ENCODE measurements at places on chromosomes 13 and 19.

DNA sequence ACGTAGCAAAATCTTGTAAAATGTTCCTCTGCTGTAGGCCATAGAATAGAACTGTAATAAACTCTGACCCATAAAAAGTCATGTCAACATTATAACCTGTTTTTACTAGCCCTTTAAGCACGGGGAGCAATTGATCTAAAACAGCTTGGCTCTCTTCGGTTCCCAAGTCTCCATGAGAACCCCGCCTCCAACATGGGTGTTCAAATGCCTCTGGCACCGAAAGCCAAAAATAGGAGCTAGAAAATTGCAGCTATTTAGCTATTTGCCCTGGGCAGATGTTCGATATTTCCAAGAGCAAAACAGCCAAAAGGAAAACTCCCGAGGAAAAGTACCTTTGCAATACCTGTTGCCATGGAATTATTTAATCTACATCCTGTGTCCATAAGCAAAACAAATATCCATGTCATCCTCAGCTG lies 563.1 kb downstream of the EFNB2 start:
- DNase-seq = no peak

- DNase-seq = no peak
These were observed 18.5 kb downstream of the TNFRSF19 start for GRCh38 chr13:23588666-23589065.

DNA sequence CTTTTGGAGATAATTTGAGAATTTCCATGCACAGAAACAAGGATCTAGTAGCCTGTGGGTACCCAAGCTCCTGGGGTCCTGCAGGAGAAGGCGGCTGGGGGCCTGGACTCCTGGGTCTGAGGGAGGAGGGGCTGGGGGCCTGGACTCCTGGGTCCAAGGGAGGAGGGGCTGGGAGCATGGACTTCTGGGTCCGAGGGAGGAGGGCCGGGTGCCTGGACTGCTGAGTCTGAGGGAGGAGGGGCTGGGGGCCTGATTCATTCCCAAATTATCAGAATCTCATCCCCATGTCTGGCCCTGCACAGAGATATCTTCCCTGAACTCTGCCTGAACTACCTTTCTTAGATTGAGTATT lies 520 bp upstream of the RDH13 start:
- no peak for DNase-seq

GRCh38 chr19:33247441-33247819 lies 21.8 kb upstream of the SLC7A10 start:
- DNase-seq = no peak

DNA sequence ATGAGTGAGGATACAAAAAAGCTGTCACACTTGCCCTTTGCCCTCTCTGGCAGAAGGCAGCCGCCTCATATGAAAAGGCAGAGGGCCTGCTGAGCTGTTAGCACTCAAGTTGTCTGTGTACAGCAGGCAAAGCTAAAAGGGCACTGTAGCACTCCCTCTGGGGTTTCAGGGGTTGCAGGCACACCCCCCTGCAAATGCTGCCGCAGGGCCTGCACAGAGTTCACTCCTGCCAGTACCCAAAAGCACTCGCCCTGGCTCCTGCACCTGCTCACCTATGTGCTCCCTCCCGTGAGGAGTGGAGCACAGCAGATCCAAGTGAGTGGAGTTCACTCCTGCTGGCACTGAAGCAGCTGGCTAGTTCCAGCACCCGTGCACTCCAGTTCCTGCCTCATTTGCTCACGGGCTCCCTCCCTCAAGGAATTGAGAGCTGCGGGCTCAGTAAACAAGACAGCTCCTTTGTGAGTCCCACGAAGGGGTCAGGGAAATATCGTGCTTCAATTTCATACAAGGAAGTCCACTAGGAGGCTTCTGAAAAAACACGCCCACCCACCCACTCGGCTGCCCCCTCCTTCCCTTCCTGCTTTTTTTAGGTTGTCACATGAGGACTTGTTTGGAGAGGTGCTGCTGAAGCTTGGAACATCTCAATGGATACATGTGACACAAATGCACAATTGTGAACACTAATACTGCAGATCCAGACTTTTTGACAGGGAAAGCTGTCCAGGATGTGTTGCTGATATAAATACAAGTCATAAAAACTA lies 9.9 kb upstream of the RCBTB2 start:
- no peak for DNase-seq

DNA sequence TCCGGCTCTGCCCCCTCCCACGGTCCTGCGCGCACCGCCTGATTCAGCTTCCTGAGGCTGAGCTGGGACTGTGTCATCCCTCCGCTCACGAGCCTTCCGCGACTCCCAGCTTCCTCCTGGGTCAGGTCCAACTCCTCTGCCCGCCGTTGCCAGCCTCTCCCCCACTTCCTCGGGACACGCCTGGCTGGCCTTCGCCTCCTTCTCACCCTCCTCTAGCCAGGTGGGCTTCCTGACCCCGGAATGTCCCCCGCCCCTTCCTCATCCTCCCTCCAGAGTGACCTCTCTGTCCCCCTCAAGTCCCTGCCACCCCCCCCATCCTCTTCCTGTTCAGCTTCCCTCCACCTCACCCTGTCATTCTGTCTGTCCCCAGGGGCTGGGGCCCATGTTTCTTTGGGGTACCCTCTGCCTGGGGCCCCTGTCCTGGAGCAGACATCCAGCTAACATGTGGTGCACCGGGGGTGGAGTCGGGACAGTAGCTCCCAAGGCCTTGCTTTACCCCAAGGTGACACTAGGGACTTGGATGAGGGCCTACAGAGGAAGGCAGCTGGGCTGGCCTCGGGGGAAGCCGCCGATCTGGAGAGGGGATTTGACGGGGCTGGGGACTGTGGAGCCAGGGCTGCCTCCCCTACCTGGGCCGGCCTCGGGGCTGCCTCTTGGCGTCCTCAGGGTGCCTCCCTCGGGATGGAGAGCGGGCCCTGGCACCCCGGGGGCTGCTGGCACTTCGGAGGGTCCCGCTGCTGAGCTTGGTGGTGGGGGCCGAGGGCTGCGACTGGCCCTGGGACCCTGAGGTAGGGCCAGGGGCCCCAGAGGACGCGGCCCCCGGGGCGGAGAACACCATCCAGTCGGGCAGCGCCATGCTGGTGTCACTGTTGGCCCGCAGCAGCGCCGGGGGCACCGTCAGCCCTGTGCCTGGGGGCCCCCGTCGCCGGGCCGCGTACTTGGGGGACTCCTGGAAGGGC lies 16.5 kb downstream of the SHANK1 start:
- no peak for DNase-seq

DNA sequence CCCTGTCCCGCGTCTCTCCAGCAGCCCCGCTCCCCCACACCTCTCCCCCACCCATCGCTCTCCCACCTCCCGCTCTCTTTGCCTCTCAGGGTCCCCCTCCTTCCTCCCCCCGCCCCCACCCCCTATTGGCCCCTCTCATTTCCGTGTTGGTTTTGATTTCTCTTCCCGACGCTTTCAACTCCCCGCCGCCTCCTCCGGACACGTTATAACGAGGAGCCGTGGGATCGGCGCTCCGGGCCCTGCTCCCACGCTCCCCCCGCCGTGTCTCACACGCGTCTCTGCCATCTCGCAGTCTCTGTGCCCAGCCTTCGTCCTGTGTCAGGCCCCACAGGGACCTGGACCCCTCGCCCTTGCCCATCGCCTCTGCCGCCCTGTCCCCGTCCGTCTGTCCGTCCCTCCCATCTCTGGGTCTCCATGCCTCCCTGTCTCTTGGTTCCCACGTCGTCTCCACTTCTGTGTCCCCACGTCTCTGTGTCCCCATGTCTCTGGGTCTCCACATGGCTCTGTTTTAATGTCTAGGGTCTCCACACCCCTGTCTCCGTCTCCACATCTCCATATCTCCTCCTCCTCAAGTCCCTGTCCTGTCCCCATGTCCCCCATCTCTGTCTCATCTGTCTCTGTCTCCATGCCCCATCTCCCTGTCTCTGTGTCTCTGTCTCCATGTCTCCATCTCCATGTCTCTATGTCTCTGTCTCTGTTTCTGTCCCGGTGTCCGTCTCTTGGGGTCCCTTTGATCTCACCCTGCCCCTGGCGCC lies 13.1 kb downstream of the ERFL start:
- DNase-seq = no peak

DNA sequence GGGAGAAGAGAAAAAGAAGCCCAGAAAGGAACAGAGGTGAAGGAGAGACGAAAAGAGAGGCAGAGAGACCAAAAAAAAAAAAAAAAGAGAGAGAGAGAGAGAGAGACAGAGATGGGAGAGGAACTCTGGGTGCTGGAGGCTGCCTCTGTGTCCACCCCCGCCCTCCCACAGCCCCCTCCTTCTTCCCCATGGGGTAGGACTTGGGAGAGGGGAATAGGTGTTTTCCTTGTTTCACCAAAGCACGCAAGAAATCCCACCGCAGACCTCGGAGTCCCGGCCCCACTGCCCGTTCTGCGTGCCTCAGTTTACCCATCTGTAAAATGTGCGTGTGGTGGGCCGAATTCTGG lies 4.9 kb downstream of the ONECUT3 start:
- DNase-seq = no peak

DNA sequence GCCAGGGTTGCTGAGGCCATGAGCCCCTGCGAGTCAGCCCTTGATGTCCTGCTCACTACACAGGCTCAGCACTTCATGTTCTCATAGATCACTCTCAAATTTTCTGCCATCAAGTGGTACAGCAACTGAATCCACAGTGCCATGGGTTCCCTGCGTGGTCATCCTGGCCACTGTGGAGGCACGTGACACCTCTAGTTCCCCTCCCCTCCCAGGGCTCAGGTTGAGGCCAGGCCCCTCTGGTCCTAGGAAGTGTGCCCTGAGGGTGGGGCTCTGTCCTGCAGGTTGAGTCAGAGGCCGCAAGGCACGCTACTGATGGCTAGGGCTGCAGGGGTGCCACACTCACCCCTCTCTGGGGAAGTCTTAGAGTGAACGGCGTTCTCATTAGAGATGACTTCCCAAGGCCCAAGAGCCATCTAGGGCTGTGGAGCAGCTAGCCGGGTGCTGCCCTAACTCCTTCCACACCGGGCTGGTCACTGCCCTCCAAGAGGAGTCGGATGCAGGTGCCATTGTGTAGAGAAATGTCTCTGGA lies 39.8 kb upstream of the TPM4 start:
- no peak for DNase-seq

- DNase-seq = no peak
These were observed 1338.1 kb upstream of the SLC10A2 start for GRCh38 chr13:104404325-104404724.

- peak; percentile 29 for DNase-seq
These were observed 40.5 kb downstream of the MAU2 start for GRCh38 chr19:19361075-19361594.

GRCh38 chr13:110349239-110349638 lies 42.2 kb downstream of the COL4A2 start:
- no peak for DNase-seq

DNA sequence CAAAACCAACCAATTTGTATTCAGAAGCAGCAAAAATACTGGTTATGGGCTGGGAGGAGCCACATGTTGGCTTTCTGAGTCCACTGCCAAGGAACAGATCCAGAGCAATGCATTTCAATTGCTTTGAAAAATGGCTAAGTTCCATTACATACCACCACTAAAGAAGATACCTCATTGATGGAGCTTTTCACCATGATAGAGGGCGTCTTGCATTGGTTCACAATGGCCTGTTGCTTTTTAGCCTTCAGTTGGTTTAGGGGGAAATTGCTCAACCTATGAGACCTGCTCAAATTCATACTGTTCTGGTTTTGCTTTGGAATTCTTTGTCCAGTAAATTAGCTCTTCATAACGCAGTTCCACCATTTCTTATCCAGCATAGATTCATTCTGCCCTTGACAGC lies 21.2 kb upstream of the CPB2 start:
- no peak for DNase-seq

GRCh38 chr13:99809926-99810325 lies 161.6 kb downstream of the ZIC5 start:
- no peak for DNase-seq
